ENCODE measurements at places on chromosomes 12 and 14. TPM values are rescaled to one million over a fixed set of nuclear protein-coding genes. Genes with fewer than 3 reads are reported as not detected.

The ZC2HC1C gene
- polyA plus RNA-seq = 7.2 TPM

The SPX gene
- 4.8 TPM for polyA plus RNA-seq

The ARID2 gene
- polyA plus RNA-seq = 16.3 TPM

The SYNDIG1L gene
- polyA plus RNA-seq = 17.7 TPM

The LHX5 gene
- 13.2 TPM for polyA plus RNA-seq

The KRT77 gene
- 0.29 TPM for polyA plus RNA-seq

The LARP4 gene
- polyA plus RNA-seq = 25.6 TPM

The LRTM2 gene
- polyA plus RNA-seq = 7.4 TPM

The PIK3C2G gene
- polyA plus RNA-seq = 0.14 TPM

The RNU4-1 gene
- not detected for polyA plus RNA-seq

The RNF212B gene
- polyA plus RNA-seq = not detected

The OR4E2 gene
- not detected for polyA plus RNA-seq

The RERG gene
- polyA plus RNA-seq = 11.5 TPM

The C14orf132 gene
- polyA plus RNA-seq = 125 TPM

The CCDC177 gene
- 4.3 TPM for polyA plus RNA-seq

The MYH7 gene
- polyA plus RNA-seq = 2.2 TPM

The IL31 gene
- not detected for polyA plus RNA-seq

The TULP3 gene
- 24.6 TPM for polyA plus RNA-seq

The ARHGAP9 gene
- polyA plus RNA-seq = 6.5 TPM

The TMEM132C gene
- 23.4 TPM for polyA plus RNA-seq

The WIF1 gene
- 3.5 TPM for polyA plus RNA-seq

The RPL41 gene
- polyA plus RNA-seq = 2,766 TPM

The KRT72 gene
- 0.51 TPM for polyA plus RNA-seq

The SLIRP gene
- 119 TPM for polyA plus RNA-seq

The RACGAP1 gene
- polyA plus RNA-seq = 46.2 TPM

The TNS2 gene
- 142 TPM for polyA plus RNA-seq

The RBMS2 gene
- 23.7 TPM for polyA plus RNA-seq

The BIN2 gene
- polyA plus RNA-seq = 6.0 TPM

The LGR5 gene
- 8.8 TPM for polyA plus RNA-seq

The KRT83 gene
- not detected for polyA plus RNA-seq

The PPTC7 gene
- polyA plus RNA-seq = 18.9 TPM

The PSMA6 gene
- polyA plus RNA-seq = 171 TPM

The LRP1-AS gene
- polyA plus RNA-seq = not detected

The CPNE6 gene
- polyA plus RNA-seq = 15.1 TPM

The HOXC12 gene
- not detected for polyA plus RNA-seq

The PLEKHG3 gene
- polyA plus RNA-seq = 38.7 TPM

The LTB4R2 gene
- 3.3 TPM for polyA plus RNA-seq

The HCAR1 gene
- polyA plus RNA-seq = 2.1 TPM

The PCBP2 gene
- polyA plus RNA-seq = 700 TPM

The PMCH gene
- polyA plus RNA-seq = 0.79 TPM

The PSME1 gene
- polyA plus RNA-seq = 103 TPM

The EPYC gene
- polyA plus RNA-seq = not detected

The SIX4 gene
- 1.6 TPM for polyA plus RNA-seq

The CCDC198 gene
- 12.1 TPM for polyA plus RNA-seq

The EML5 gene
- polyA plus RNA-seq = 7.1 TPM

The CMA1 gene
- polyA plus RNA-seq = not detected

The NTN4 gene
- 17.8 TPM for polyA plus RNA-seq

The TGM1 gene
- polyA plus RNA-seq = 4.9 TPM

The AVPR1A gene
- polyA plus RNA-seq = 1.1 TPM

The GLI1 gene
- 9.2 TPM for polyA plus RNA-seq

The TCP11L2 gene
- polyA plus RNA-seq = 23.5 TPM

The PRKAB1 gene
- 33.3 TPM for polyA plus RNA-seq

The FANCM gene
- polyA plus RNA-seq = 8.1 TPM

The CAPS2 gene
- 10.5 TPM for polyA plus RNA-seq

The RGS6 gene
- 11.5 TPM for polyA plus RNA-seq
